ENCODE measurements at places on chromosomes 2 and 18.
A peak's percentile ranks its signal among the peaks of the same experiment; 100 is the strongest.

- DNase-seq: peak; percentile 73
Observed at GRCh38 chr18:45374878-45375630, 240.2 kb upstream of the SLC14A2 start.

GRCh38 chr2:158463496-158464095 lies 6.8 kb downstream of the PKP4 start:
- DNase-seq: no peak

- DNase-seq: no peak
Observed at GRCh38 chr2:226882606-226883005, 46.8 kb downstream of the RHBDD1 start.

- no peak for DNase-seq
Observed at GRCh38 chr2:9249020-9249800, 42.6 kb downstream of the ASAP2 start.

GRCh38 chr2:148814860-148815419 lies 60.1 kb upstream of the KIF5C start:
- DNase-seq: no peak

GRCh38 chr2:62216616-62217015 lies 20.7 kb downstream of the B3GNT2 start:
- peak; percentile 51 for DNase-seq

- no peak for DNase-seq
Observed at GRCh38 chr2:47301277-47301618, 101.7 kb upstream of the MSH2 start.

DNA sequence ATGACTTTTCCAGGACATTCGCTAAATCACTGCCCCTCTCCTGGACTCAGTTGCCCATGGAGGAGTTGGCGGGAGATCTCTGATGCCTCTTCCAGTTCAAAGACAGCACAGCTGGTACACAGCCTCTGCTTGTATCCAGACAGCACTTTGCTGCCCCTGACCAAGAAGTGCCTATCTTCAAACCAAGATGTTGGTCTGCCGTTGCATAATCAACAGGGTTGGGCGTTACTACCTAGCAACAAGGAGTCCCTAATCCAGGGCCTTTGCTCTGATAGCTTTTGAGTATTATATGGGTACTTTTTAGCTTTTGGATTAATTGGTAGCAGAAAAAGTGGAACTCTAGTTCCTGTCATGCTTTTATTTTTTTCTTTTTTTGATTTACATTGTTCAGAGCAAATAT lies 166.6 kb downstream of the FAM210A start:
- DNase-seq: no peak

DNA sequence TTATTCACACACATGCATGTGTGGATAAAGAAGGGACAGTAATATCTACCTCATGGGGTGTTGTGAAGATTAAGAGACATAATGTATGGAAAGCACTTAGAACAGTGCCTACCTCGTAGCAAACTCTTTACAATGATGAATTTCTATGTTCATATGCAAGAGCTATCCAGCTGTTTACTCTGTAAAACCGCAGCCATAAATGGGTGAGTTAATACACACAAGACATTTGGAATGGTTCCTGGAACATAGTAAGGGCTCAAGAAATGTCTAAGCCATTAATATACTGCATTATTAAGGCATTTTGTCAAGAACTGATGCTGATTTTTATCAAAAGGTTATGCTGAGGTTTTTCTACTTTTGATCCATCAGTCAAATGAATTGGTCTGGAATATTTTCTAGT lies 1076.2 kb downstream of the TSN start:
- DNase-seq: no peak

DNA sequence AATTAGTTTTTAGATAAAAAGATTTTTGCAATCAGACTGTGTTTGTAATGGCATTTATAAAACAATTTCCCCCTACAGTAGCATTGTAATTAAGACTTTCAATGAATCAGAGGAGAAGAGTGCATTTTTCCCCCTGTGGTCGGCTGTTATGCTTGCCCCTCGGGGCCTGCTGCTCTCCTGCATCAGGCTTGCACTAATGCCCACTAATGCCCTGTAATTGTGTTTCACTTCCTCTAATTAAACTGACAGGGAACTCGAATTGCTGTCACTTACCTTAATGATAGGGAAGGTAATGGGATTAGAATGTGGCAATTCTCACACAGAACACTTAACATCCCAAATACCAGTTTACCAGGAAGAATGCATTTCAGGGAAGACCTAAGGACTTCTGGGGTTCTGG lies 61.2 kb upstream of the LRRTM1 start:
- no peak for DNase-seq

GRCh38 chr2:11750422-11750821 lies 4.0 kb downstream of the LPIN1 start:
- DNase-seq: no peak

DNA sequence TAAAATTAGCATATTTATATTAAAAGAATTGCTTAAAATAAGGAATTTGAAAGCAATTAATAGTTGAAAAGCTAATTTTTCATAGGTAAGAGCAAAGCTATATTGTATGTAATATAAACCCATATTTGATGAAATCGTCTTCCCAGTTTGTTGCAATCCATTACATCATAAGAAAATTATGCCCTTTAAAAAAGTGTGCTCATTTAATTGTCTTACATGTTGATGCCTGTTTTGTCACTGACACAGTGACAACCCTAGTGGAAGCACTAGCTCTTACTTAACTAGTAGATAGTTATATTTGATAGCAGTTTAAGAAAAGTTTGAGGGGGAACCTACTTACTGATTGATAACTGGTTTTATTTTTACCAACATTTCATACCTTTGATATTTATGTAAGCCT lies 30.0 kb upstream of the IL18RAP start:
- no peak for DNase-seq

DNA sequence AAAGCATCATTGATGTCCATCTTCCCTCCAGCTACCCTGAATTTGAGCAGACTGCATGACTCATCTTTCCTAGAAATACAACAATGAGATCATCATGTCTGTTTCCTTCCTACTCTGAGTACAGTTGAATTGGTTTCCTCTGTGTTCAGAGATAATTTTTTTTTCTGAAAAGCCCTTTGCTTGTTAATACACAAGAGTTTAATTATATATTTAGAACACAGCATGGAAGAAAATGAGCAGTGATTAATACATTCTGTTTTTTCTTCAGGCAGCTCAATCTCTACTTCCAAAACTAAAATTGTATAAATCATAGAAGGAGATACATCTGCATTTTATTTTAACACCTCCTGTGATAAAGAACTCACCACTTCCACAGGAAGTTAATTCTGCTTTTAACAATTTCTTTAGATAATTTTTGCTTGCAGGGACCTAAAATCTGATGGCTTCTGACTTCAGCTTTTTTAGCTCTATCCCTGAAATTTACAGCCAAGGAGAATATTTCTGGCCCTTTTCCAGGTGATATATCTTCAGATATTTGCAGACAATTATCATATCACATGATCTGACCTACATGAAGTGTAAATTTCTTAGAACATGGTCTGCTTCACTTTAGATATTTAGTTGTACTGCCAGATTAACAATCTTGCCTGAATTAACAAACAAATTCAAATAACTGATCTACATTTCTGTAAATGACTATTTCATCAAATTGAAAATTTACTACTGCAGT lies 249.0 kb downstream of the TRIB2 start:
- DNase-seq: no peak

- peak; percentile 90 for DNase-seq
Observed at GRCh38 chr2:176001916-176002687, at the start of gene LNPK. Gene LNPK, minus strand, starts transcription at chr2:176002267. Its CDS starts 6,683 bp downstream, at chr2:175995584.

DNA sequence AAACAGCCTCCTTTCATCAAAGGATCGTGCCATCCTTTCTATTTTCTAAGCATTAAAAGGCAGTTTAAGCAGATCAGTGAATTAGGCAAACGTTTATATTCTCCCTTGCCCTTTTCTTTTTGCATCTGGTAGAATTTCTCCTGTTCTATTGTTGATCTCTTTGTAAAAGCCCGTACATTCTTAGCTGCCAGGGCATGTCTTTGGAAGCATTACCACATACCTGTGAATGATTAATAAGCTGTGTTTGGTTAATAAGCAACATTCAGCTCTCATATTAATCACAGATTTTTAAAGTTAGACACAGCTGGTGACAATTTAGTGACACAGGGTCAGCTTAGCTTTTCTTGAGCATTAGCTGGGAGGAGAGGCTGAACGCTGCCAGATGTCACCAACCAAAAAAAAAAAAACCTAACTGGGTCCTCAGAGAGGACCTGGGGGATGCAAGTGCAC lies 33.8 kb upstream of the CYP1B1 start:
- DNase-seq: peak; percentile 65

- no peak for DNase-seq
Observed at GRCh38 chr2:11387100-11387390, 42.6 kb upstream of the ROCK2 start.

GRCh38 chr2:191421950-191422349 lies 176.7 kb downstream of the MYO1B start:
- DNase-seq: no peak

GRCh38 chr2:54598347-54599325 lies 124.8 kb upstream of the EML6 start:
- no peak for DNase-seq

GRCh38 chr18:6547476-6547875 lies 132.8 kb upstream of the L3MBTL4 start:
- no peak for DNase-seq

GRCh38 chr18:51559198-51559901 lies 361.9 kb upstream of the MEX3C start:
- DNase-seq: no peak

- no peak for DNase-seq
Observed at GRCh38 chr2:76120176-76120575, 409.5 kb upstream of the GCFC2 start.

GRCh38 chr2:133888621-133889219 lies 320.5 kb upstream of the NCKAP5 start:
- DNase-seq: no peak

GRCh38 chr2:105112345-105112744 lies 74.5 kb downstream of the MRPS9 start:
- DNase-seq: no peak

DNA sequence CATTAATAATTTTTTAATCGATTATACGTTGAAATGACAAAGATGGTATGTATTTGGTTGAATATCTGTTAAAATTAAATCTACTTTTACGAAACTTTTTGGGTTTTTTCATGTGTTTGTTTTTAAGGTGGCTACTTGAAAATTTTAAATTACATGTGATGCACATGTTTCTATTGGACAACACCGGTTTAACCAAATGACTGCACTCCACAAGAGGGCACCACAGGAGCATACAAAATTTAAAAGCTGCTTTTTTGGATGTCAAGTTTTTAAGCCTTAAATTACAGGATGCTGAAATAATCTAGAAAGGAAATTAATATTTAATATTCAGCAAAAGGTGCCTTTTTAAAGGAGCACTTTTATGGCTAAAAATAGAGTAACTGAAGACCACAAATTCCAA lies 98.7 kb downstream of the ACVR1 start:
- peak; percentile 19 for DNase-seq

DNA sequence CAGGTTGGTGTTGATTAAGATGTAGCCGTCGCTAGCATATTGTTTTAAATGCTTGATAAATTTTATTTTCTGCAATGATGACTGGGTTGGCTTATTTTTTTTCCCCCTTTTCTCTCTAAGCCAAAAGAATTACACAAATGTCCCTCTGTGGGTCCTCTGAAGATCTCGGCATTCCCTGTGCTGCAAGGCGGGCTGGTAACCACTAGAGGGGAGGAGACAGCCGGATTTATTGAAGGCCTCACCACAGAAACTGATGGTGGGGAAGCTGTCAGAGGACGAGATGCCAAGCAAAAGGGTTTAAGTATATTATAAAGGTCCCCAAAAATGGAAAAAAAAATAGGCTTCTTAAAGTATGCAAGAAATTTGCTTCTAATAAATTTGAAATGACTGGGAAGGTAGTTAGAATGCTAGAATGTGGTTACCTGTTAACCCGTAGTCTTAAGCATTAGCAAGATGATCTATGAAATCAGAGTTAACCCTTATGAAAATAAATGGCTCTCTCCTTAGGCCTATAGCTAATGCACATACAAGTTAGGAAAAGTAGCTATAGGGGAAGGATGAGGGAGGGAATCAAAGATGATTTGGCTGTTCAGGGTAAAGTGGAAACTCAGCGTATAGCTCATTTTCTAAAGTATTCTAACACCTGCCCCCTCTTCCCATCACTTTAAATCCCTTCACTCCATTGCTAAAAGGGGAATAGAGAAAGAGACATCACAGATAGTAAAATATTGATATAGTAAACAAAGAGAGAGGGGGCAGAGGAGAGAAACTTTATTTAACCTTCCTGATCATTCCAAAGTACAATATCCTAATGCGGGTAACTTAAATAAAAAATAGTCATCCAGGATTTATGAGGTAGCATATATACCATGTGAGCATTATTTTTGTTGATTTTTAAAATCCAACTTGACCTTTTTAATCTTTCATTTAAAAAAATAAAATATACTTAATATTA lies 894.5 kb upstream of the POU3F3 start:
- DNase-seq: peak; percentile 4

DNA sequence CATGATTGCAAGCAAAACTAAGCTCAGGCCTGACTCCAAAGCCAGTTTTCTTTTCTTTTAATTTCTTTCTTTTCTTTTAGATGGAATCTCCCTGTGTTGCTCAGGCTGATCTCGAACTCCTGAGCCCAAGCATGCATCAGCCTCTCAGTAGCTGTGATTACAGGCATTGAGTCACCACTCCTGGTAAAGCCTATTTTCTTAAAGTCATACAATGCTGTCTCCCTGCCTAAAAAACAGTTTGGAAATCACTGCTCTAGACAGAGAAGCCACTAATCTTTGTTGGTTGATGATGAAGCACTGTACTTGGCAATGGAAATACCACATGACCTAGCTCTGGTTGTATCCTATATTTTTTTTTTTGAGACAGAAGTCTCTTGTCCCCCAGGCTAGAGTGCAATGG lies 33.1 kb upstream of the ZNF532 start:
- DNase-seq: no peak

DNA sequence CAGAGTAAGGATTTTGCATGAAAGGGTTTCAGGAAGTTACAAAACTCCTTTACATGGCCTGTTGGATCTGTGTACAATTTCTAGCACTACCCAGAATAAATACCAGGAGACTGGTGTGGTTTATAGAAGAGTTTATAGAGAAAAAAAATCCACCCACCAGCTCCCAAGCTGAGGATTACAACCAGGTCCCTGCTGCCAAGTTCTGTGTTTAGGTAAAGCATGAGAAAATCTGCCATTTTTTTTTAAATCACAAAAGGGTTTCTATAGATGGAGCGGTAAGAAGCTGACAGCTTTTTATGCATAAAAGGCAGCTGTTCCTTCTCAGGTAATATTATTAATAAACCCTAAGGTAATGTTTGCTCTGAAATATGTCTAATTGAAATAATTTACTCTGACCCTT lies 545.4 kb upstream of the ZEB2 start:
- no peak for DNase-seq

GRCh38 chr18:9404565-9405060 lies 70.0 kb downstream of the TWSG1 start:
- DNase-seq: no peak

- no peak for DNase-seq
Observed at GRCh38 chr2:96100893-96101304, 15.5 kb downstream of the ADRA2B start.

DNA sequence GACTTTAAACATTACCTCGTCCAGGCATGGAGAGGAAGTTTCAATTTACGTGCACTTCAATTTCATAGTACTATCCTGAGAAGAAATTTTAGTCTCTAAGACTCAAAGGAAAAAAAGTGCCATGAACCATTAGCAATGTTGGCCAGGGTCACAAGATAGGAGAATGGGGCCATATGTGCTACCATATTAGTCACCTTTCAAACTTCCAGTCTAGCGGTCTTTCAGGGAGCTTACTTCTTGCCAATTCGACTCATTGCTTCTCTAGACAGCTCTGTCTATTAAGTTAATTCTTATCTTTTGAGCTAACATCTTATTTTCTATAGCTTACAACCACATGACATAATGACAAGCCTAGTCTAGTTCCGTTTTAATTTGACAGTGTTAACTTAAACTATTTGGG lies 129.1 kb downstream of the ANKRD44 start:
- DNase-seq: no peak

GRCh38 chr2:151845884-151846283 lies 17.7 kb upstream of the ARL5A start:
- DNase-seq: no peak
